Neural progenitor cell (in vitro differentiated cells): ENCODE measurements at places on chromosomes 2 and 18.

GRCh38 chr2:71934320-71934593, 213.4 kb downstream of the CYP26B1 start:
- DNase-seq: no peak

DNA sequence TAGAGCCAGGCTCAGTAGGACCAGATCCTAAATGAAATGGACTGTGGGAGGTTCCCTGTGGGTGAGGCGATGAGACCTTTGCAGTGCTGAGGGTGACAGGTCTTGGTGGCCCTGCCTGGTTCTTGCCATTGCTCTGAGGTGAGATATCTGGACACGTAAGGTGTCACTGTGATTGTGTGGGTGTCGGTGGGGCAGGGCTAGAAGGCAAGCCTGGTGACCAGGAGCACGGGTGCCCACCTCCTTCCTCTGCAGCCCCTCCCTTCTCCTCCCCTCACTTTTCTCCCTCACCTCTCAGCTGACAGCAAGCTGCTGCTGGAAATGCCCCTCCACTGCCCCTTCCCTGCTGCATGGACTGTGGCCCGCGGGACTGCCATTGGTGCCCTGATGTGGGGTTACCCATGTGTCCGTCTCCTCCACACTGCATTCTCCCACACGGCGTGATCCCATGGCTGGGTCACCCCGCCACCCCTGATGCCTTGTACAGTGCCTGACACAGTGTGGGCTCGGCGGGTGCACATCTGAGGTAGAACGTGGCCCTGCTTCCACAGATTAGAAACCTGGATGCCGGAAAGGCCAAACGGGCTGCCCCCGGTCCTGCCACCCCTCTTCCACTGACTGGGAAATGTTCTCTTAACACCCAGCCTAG, 55.6 kb upstream of the FOSL2 start:
- DNase-seq: no peak

DNA sequence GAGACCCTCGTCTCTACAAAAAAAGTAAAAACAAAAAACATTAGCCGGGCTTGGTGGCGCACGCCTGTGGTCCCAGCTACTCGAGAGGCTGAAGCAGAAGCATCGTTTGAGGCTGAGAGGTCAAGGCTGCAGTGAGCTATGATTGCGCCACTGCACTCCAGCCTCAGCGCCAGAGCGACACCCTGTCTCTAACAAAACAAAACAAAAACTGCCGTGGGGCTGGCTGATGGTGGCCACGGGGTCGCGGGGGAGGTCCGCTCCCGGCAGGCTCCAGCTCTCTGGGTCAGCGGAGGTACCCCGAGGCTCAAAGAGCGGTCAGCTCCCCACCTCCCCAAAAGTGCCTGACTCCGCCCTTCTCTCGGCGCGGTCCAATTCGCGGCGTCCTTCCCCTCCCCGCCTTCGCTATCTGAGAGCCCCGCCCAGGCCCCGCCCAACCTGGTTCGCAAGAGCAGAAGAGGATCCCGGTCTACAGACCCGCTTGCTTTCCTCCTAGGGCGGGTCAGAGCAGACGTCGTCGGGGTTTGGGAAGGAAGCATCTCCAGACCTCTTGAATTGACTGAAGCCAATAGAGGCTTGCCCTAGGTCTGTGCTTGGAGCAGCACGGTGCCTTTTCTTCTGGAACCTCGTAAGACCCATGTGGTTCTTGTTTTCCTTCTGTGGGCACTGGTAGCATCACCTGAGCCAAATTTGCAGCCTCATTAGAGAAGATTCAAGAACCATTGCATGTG, 7.8 kb downstream of the RAX start:
- peak; percentile 88 for DNase-seq

- no peak for DNase-seq
Observed at GRCh38 chr2:15082105-15083058, 449.9 kb downstream of the LRATD1 start.

GRCh38 chr2:113762377-113763118, 6.1 kb upstream of the SLC35F5 start:
- DNase-seq: no peak

DNA sequence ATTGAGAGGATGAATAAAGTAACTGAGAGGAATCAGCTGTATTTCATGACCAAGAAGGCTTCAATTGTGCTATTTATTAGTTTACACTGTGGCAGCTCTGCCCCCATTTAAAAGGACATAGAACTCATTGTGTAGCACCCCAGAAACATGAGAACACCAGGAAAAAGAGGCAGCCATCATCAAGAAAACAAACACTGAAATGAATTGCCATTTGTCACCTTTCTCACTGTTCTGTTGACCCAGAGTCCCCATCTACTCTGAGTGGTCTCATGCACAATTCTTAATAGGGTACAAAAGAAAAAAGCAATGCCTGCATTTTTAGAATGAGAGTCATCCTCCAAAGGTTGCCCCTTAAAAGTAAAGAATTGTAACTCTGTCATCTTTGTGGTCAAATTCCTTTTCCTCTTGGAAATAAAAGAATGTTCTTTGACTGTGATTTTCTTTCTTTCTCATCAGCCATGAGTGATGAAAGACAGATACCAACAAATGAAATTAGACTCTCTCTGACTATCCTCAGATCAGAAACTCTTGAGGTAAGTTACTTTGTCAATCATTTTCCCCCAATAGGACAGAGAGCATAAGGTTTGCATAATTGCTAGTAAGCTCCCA, 1941.9 kb upstream of the PIK3C3 start:
- DNase-seq: no peak

- DNase-seq: peak; percentile 52
Observed at GRCh38 chr2:57701391-57701791, 345.2 kb upstream of the VRK2 start.

GRCh38 chr2:105753380-105753779, 8.7 kb downstream of the NCK2 start:
- DNase-seq: no peak

DNA sequence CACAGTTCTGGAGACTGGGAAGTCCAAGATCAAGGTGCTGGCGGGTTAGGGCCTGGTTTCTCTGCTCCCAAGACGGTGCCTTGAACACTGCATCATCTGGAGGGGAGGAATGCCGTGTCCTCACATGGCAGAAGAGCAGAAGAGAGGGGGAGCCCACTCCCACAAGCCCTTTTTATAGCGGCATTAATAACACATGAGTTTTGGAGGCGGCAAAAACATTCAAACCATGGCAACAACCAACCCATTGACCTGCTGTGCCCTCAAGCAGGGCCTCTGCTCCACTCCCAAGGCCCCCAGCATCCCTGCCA, 62.0 kb downstream of the SMAD7 start:
- DNase-seq: no peak

DNA sequence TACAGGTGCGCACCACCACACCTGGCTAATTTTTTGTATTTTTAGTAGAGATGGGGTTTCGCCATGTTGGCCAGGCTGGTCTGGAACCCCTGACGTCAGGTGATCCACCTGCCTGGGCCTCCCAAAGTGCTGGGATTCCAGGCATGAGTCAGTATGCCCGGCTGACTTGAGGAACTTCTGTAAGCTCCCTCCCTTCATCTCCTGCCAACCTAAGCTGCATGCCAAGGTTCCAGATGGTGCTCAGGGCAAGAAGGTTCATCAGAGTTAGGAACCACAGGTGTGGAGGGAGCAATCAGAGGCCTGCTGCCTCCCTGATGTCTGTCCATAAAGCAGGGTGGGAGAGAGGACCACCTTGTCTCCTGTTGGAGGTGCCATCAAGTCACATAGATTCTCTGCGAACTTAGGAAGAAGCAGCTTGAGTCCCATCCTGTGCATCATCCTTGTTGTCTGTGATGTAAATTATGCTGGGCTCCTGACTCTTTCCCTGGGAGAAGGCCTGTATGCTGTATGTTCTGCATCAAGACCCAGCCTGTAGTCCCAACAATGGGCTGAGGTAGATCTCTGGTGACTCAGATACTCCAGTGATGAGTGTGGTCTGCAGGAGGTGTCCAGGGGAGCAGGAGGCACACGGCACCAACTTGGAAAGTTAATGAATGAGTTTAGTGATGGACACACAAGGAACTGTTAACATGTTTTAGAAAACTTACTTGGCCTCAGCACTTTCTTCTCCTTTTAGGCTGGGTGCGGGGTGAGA, 53.1 kb downstream of the TMEM17 start:
- no peak for DNase-seq

DNA sequence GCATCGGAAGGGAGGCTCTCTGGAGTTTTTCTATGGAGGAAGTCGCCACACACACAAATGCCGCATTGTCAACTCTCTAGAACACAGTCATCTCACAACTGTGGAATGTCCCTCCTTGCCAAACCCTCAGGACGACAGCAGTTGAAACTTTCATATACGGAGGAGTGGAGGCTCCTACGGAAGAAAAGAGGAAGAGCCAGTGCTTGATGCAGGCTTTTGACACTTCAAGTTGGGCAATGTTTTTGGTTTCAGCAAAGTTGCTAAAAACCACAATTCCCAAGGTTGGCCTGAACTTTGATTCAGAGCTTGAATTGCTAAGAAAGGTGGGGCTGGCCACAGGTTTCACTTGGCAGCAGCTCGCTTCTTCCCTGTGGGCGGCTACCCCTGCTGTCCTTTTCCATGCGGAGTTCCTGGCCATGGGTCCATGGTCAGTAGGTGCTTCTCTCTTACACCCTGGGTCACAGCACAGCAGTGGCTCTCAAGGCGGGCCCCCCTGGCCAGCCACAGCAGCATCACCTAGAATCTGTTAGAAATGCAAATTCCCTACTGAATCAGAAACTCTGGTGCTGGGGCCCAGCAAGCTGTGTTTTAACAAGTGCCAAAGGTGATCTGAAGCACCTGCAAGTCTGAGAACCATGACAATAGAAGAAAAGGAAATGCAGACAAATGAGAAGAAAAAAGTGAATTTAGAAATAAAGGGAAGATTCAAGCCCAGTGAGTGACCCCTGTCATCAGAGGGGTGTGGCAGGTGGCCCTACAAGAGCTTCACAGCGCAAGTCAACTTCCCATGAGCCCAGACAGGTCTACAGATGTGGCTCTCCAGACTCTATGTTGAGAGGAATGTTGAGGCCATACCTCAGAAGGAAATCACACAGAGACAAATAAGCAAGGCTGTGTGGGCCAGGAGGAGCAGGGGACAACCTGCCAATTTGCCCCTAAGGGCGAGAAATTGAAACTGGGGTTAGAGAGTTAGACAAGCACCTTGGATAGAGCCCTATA, 856.4 kb downstream of the RNF144A start:
- no peak for DNase-seq

DNA sequence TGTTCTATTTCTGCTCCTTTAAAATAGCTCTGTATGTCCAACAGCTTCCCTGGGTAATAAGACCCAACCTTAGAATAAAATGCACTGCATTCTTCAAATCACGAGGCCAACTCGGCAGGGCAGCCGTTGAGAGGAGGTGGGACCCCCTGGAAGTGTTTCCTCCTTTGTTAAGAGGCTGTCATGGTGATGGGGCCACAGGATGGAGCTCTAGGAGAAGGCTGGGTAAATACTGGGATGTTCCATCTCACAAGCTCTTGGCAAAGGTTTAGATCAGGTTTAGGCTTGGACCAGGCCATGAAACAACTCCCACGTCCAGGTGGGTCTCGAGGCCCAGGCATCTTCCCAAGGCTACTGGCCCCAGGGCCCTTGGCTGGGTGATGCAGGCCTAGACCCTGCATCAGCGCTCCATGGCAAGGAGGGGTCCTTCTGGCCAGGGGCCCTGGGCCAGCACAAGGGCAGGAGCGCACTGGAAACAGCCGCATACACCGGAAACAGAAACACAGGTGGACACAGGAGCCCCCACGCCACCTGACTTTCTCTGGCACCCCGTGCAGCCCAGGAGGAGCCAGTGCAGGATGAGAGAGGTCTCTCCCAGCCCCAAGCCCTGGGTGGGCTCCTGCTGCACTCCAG, 38.8 kb upstream of the OTOS start:
- DNase-seq: no peak

DNA sequence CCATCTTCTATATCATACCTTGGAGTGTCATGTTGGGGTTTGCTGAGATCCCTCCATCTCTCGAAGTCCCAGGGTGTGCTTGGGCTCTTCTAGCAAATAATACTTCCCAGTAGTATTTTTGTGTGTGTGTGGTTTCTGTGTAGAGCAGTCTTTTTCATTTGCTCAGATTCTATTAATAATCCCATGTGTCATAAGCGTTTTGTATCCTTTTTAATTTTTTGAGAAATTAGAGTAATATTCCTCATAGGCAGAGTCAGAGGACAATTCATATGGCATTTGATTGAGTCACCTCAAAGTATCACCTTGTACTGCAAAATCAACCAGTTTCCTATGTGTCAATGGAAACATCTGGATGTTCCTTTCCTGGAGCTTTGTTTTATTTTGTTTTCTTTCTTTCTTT, 37.4 kb upstream of the PPP1R1C start:
- no peak for DNase-seq

DNA sequence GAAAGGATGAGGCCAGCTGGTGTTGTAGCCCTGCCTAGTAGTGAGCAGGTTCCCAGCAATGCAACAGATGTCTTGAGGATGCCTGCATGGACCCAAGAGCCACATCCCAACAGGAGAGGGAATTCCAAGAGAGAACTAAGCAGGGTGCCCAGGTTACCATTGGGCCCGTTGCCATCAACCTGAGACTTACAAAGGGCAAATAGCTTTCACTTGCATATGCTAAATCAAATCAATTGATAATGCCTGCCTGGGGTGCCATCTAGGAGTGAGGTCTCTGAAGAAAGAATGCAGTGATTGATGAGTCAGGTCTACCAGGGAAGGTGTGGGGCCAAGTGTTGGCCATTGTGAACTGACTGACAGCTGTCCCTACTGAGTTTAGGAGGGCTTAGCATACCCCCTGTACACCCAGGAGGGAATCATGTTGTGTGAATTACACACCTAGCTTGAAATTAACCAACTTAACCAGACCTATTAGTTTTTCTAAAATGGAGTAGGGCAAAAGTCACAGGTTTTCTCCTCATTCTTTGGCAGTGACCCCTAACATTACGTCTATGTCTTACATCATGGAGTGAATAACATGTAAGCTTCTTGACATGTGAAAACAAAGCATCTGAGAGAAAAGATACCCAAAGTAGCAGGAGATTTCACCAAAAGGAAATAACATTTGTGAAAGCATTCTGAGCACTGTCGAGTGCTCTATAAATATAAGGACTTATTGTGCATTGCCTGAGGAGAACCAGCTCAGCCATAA, 32.3 kb downstream of the FHOD3 start:
- DNase-seq: no peak

DNA sequence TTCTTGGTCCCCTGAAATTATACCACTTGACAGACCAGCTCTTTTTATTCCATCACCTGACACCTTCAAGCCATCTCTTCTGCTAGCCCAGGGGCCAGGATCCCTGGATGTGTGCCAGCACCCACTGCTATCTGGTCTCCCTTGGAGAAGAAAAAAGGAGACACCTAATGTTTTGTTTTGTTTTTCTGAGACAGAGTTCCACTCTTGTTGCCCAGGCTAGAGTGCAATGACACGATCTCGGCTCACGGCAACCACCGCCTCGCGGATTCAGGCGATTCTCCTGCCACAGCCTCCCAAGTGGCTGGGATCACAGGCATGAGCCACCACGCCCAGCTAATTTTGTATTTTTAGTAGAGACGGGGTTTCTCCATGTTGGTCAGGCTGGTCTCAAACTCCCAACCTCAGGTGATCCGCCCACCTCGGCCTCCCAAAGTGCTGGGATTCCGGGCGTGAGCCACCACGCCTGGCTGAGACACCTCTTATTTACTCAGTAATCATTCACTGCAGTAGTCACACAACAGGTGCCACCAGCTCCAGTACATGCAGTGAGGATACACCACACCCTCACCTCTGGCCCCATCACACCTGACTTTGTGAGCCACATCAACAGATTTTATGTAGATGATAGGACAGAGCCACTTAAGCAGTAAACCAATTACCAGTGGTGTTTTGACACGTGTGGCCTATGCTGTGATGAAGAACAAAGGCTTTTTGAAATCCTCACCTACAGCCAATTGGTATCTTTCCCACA, 42.8 kb upstream of the PCBP1 start:
- no peak for DNase-seq
